Activated T-cell treated with anti-CD3 and anti-CD28 coated beads for 24 hours (primary cell): ENCODE measurements at places on chromosomes 4 and X.

- no peak for DNase-seq
Measured at GRCh38 chrX:139287155-139287924, 243.2 kb upstream of the F9 start.

- DNase-seq: no peak
Measured at GRCh38 chr4:3863841-3864741, 97.9 kb downstream of the ADRA2C start.

- no peak for DNase-seq
Measured at GRCh38 chr4:87144356-87144755, 76.1 kb downstream of the KLHL8 start.

GRCh38 chr4:118086344-118086743, 52.1 kb downstream of the NDST3 start:
- DNase-seq: no peak

- DNase-seq: no peak
Measured at GRCh38 chrX:48475296-48475695, 703 bp upstream of the FTSJ1 start.

GRCh38 chrX:136954930-136955329, 74.4 kb upstream of the RBMX start:
- no peak for DNase-seq

DNA sequence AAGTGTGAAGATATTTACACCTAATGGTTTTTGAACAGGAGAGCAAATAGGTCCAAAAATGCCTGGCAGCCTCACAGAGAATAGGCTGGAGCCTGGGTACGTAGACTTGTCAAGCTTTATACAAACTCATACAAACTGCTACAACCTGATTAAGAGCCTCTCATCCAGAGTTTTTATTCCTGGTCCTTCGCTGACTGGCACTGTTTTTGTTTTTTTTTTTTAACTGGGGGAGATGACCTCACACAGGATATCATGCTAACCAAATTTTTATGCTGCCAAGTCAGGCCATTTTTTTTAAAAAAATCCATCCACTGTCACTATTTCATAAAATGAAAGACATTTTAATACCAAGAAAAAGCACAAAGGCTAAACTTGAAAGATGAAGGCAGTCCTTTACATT, 1.9 kb downstream of the FAM114A1 start:
- no peak for DNase-seq

DNA sequence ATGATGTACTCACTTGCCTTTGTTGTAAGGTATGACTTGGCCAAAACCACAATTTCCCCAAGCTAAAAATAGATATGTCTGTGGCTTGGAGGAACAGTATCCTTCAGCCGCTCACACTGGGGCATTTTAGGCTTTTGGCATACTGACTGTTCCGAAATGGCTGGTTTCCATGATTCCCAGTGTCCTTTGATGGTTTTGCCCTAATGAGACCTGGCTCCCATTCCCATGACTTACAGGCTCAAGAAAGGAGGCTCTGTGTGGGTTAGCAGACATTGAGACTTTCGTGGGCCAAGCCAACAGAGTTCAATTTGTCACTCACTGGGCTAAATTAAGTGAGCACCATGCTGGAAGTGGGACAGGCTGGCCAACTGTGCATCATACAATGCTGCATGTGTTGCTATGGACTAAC, 150.6 kb downstream of the CEP135 start:
- DNase-seq: no peak

GRCh38 chrX:138692591-138692990, 18.9 kb downstream of the FGF13 start:
- DNase-seq: no peak

DNA sequence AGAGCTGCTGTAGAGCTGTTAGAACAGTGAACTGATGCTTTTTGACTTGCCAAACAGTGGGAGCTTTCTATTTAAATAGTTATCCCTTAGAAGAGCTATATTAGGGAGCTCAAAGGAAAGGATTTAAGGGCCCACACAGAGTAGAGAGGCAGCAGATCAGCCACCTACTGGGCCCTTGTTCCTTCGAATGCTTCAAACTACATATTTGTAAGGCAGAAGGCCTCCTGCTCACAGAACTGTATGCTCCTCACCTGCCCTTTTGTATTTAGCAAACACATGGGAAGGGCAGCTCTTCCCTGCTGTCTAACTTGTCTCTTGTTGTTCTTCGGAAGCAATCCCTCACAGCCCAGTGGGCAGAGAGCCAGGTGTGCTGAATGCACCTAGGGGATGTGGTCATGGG, 38.0 kb downstream of the IL1RAPL1 start:
- no peak for DNase-seq

DNA sequence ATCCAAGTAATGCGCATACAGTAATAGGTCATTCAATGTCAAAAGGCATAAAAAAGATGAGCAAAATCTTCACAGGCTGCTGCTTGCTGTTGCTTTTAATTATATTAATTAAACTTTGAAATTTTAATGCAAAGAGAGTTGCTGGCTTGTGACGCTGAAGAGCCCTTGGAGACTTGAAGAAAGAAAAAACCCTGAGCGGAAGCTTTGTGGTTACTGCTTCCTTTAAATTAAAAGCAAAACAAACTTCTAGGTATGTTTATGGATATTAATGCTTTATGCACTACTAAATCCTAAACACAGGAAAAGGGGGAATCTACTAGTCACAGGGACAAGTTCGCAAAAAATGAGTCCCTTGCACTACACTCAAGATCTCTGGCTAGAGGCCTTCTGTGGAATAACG, 166.7 kb downstream of the ANTXR2 start:
- no peak for DNase-seq

GRCh38 chr4:106691749-106692148, 323.2 kb upstream of the GIMD1 start:
- no peak for DNase-seq

- no peak for DNase-seq
Measured at GRCh38 chr4:146842876-146843275, 102.8 kb downstream of the TTC29 start.

- no peak for DNase-seq
Measured at GRCh38 chrX:50635162-50635561, 164.5 kb upstream of the DGKK start.

GRCh38 chrX:129632443-129632842, 22.3 kb downstream of the APLN start:
- DNase-seq: no peak

GRCh38 chrX:22338740-22339139, 66.0 kb downstream of the CBLL2 start:
- DNase-seq: no peak

GRCh38 chr4:25790024-25790423, 72.8 kb downstream of the SEL1L3 start:
- DNase-seq: no peak

DNA sequence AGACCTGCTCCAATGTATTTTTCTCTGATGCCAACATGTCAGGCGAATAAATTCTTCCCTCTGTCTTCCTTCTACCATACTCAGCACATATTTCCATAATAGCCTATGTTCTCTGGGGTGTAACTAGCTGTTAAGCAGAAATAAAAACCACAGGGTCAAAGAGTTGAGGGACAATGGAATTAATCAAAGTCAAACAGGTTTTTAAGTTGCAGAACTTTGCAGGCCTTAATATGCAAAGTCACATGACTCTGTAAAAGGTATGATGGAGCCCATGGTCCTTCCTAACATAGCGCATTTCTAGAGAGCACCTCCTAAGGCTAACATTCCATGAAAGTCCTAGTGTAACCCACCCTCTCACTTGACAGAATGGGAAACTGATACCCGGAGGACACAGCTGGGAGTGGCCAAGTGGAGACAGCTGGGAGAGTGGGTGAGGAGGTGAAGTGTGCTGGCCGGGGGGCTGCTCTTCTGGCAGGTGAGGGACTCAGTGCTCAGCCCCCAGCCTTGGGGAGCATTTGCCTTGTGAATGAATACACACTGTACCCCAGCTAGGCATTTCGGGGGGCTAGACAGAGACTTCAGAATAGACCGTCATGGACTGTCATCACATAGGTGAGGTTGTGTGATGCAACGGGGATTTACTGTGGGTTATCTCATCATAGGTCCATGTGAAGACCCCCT, 8.4 kb upstream of the SORCS2 start:
- no peak for DNase-seq

GRCh38 chr4:172546782-172547181, 621.8 kb upstream of the GALNT7 start:
- DNase-seq: no peak

DNA sequence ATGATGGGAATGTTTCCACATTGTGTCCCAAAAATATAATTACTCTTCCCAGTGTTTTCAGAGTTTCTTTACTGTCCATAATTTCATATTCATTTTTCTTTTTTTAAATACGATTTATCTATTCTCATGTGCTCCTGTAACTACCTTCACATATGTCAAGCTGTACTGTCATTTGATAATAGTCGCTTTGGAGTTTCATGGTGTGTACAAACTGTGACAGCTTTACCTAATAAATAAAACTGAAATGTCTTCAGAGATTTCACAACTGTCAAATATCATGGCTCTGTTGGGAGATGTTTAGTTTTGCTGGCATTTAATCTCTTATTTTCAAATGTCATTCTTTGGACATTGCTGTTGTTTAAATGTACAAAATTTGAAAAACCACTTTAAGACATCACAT, 450.2 kb downstream of the TLL1 start:
- DNase-seq: no peak

DNA sequence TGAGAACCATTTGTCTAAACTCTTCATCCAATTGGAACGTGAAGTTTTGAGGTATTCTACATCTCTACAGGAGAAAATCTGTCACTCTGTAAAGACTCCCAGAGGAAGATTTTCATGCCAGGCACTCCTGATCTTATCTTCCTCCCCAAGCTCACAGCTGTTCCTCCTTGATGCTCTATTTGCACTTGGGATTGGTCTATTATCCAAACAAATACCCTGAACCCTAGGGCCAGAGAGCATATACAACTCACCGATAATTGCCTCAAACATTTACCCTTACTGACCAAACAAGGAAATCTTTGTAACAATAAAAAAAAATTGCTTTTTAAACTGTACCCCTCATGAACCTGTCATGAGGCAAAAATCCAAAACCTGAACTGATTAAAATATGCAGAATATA, 372.7 kb downstream of the SH2D1A start:
- DNase-seq: no peak

- DNase-seq: no peak
Measured at GRCh38 chr4:8297691-8298485, 28.3 kb downstream of the HTRA3 start.
